ENCODE measurements at places on chromosomes 13 and 19. TPM values are rescaled to one million over a fixed set of nuclear protein-coding genes. Genes with fewer than 3 reads are reported as not detected.

DNA sequence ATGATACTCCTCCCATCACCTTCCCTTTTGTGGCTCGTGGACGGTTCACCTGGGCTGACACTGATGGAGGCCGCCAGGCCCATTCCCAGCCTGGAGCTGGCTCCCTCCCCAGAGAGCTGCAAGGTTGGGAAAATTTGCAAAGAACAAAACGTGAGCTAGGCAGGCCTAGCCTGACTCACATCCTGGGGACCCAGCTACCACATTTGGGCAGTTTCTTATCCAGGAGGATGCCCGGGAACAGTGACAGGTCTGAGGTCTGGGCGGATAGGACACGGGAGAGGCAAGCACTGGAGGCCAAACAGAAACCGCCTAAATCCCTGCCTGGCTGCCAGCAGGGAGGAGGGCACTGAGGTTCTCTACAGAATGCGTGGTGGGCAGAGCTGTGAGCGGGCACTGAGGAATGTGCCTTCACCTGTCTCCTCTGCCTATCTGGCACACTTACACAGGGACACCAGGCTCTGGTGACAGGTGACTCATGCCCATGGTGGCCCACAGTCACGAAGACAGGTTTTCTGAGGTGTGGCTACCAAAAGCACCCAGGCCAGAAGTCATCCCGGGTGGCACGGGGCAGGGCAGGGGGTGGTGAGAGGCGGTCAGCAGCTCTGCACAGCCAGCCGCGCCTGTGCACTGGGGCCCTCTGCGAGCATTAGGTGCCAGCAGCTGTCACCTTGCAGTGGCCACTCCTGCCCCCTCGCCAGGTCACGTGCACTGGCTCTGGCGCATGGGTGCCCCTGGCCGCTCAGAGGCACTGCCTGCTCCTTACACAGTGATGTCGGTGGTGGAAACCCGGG, 23.2 kb downstream of the SH3GL1 start:
- no peak for DNase-seq

- DNase-seq = peak; percentile 27
These were observed 736 bp downstream of the GPI start for GRCh38 chr19:34365463-34366401.

- DNase-seq = no peak
These were observed 135.3 kb upstream of the FNDC3A start for GRCh38 chr13:48840366-48840765.

KCTD12 gene
- polyA plus RNA-seq = 80.9 TPM

GRCh38 chr13:90238413-90238812, 1109.1 kb upstream of the MIR17HG start:
- DNase-seq = no peak

GRCh38 chr19:50497022-50497405, 14.0 kb downstream of the JOSD2 start:
- DNase-seq = no peak

GRCh38 chr19:1445185-1445931, 4.6 kb upstream of the APC2 start:
- DNase-seq = no peak

SPACA6 gene
- 27.6 TPM for polyA plus RNA-seq

- no peak for DNase-seq
These were observed 44.5 kb downstream of the SCEL start for GRCh38 chr13:77579959-77580358.

DNA sequence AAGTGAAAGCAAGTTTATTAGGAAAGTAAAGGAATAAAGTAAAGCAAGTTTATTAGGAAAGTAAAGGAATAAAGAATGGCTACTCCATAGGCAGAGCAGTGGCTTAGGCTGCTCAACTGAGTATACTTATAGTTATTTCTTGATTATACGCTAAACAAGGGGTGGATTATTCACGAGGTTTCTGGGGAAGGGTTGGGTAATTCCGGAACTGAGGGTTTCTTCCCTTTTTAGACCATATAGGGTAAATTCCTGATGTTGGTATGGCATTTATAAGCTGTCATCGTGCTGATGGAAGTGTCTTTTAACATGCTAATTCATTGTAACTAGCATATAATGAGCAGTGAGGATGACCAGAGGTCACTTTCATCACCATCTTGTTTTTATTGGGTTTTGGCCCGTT, 194.3 kb downstream of the DLEU7 start:
- no peak for DNase-seq

GRCh38 chr13:40428354-40428753, 238.1 kb downstream of the FOXO1 start:
- DNase-seq = no peak

GRCh38 chr13:114112826-114113322, 19.5 kb downstream of the RASA3 start:
- no peak for DNase-seq

PSG1 gene
- not detected for polyA plus RNA-seq

GRCh38 chr19:2756921-2757881, 17.4 kb upstream of the SLC39A3 start:
- DNase-seq = no peak

ZNF439 gene
- polyA plus RNA-seq = 29.9 TPM

S1PR4 gene
- 0.43 TPM for polyA plus RNA-seq

DNA sequence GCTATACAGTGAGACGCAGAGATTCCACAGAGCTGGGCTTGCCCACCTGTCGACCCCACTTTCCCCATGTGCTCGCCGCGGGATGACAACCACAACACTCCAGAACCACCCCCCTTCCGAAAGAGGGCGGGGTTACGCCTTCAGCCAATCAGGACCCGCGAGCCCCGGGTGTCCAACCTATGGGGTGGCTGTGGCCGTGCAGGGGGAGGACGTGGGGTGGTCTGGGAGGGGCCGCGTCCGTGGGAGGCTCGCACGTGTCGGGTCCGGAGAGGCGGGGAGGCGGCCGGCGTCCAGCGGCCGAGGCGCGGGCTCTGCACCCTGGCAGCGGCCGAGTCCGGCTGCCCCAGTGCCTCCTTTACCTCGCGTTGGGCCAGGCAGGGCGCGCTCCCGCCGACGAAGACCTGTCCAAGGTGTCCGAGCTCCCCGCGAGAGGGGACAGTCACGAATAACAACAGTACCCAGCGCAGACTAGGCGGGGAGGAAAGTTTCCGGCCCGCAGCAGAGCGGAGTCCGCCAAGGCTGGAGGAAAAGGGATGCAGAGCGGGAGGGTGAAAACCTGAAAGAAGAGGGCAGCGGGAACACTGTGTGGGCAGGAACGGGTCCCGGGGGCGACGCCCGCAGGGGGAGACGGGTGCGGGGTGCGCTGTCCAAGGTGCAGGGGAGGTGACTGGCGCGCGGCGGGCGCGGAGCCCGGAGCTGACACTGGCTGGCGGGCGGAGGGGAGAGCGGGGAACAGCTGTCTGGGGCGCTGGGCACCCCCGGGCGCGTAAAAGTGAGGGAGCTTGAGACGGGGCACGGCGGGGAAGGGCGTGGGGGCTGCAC, 911 bp downstream of the ENOX1 start:
- peak; percentile 82 for DNase-seq

DNA sequence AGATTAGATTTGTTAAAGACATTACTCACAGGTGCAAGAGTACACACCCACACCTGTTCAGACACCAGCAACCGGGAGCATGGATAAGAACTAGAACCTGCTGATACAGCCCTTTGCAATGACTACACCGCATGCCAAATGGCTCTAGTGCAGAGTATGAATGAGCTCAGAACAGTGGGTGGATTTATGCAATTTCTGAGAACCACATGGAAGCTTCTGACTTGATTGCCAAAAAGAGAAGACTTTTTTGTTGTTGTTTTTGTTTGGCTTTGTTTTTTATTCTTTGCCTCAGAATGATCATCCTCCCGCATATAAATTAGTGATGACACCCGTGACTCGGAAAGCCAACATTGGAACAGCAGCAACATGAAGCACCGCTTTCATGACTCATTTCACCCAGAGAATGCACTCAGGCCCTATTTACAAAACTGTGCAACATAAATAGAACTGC, 77.4 kb upstream of the LRCH1 start:
- DNase-seq = no peak

DNA sequence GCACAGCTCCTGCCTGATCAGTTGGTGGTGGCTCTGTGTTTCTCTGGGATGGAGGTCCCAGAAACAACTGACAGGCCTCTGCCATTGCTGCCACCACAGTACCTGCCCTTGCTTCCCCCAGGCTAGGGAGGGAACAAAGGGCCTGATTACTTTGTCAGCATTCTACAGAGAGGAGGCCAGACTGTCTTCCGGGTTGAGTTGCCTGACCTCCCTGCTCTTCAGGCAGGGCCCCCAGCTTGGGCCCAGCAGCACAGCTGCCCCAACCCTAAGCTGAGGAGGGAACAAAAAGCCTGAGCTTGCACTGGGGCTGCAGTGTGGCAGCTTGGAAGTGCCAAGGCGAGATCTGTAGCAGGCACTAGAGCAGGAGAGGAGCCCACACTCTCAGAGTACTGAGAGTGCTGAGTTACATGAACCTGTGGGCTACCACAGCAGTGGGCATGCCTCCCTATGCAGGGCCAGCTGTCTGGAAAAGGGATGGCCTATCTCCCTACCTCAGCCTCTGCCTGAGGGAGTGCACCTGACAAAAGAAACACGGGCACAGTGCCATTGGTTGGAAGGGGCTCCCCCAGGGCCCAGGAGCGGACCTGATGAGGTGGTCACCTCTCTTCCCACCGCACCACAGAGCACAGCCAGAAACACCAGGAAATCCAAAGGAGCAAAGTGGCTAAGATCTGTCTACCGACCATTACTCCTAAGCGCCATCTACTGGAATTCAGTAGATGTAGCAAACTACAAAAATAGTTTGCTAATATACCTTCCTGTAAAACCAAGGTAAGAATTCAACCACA, 24.4 kb downstream of the SLC25A15 start:
- DNase-seq = no peak

DNA sequence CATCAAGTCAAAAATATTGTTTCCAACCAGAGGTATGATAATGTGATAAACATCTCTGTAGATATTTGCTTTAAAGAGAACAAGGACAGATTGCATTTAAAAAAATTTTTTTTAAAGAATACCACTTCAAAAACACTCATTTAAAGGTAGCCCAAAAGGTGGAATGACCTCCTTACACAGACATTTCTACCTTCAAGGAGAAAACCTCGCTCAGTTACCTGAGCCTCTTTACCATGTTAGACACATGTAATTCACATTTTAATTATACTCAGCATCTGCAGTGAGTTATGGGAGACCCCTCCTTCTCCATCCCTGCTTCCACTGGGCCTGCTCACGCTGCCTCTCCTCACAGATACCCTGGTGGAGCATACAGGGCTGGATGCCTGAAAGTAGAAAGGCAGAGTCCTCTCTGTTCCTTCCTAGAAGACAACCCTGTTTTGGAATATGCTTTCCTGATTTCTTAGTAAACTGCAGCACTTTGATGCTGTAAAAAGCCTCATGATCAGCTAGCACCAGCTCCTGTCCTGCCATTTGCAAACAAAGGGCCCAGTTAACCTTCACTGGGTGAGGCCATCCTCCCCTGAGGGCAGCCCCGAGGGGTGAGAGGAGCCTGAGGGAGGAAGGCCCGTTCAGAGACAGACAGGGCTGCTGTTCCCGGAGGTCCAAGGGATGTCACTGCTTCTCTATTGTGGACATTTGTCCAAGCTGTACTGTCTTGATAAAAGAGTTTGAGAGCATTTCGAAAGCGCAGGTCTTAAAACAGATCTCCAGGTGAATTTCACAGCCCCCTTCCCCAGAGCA, 117.8 kb downstream of the IRS2 start:
- DNase-seq = no peak

GRCh38 chr13:77554069-77554468, 18.6 kb downstream of the SCEL start:
- peak; percentile 28 for DNase-seq

GRCh38 chr19:14479309-14479974, 4.3 kb upstream of the PTGER1 start:
- DNase-seq = no peak

- no peak for DNase-seq
These were observed 1.3 kb downstream of the CDX2 start for GRCh38 chr13:27967736-27968315.

LILRB1 gene
- 1.4 TPM for polyA plus RNA-seq

- no peak for DNase-seq
These were observed 716 bp upstream of the ZNF420 start for GRCh38 chr19:37077501-37077933.

DNA sequence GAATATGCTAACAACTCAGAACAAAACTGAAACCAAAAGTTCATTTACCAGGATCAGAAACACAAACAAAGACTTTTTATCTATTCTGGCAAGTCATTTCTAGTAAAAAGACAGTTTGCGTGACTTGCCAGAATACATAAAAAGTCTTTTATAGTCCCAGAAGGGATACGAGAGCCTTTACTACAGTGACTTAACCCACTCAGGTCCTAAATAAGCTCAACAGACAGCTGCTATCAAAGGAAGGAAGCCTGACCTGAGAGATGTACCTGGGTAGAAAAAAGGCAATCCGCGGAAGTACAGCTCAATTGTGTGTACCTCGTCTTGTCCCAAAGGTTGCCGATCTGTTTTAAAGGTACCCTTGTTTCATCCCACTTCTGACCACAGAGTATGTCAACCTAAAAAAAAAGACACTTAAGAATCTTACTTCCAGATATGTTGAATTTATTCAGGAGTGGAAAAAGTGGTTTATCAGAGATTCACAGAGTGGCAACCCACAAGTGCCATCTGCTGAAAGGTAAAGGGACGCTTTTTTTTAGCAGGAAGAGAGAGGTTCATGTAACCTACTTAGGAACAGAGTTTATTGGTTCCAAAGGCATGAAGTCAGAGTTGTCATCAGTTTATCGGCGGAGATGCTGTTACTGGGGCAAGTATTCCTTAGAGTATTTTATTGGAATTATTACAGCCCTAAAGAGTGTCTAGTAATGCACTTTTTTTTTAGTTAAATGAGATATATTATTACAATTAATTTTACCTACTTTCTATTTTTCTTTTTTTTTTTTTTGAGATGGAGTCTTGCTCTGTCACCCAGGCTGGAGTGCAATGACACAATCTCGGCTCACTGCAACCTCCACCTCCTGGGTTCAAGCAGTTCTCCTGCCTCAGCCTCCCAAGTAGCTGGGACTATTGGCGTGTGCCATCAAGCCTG, 69.7 kb upstream of the C1QTNF9B start:
- DNase-seq = no peak

- no peak for DNase-seq
These were observed 25.9 kb downstream of the RASL11A start for GRCh38 chr13:27296496-27296895.

- DNase-seq = no peak
These were observed 29.1 kb downstream of the CEBPA start for GRCh38 chr19:33273065-33273736.

DNA sequence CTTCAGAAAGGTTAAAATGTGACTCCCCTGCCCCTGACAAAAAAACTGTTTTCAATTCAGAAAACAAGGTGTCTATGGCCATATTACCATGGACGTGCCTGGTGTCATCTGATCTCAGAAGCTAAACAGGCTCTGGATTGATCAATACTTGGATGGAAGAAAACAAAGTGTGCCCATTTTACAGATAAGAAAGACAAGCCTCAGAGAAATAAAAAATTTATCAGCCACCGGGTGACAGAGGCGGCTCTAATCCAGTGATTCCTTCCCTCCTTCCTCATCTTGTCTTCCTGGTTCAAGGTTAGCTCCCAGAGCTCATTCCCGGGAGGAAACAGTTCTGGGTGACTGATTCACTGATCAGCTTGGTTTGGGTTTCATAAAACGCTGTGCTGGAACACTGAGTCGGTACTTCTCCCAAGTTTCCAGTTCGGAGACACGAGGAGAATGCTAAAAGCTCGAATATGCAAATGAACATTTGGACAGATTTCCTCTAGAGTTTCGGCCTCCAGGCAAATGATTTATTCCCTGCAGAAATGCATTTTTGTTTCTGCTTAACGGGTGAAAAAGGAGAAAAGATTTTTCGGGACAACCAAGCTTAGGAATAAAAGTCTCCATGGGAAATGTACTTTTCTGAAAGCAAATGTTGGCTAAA, 211.2 kb downstream of the UQCRFS1 start:
- DNase-seq = no peak

SPACA4 gene
- polyA plus RNA-seq = not detected

ZNF837 gene
- polyA plus RNA-seq = 5.8 TPM

GRCh38 chr19:38055010-38055409, 148.0 kb downstream of the SIPA1L3 start:
- no peak for DNase-seq

TUBA3C gene
- polyA plus RNA-seq = not detected

TTC9B gene
- 0.10 TPM for polyA plus RNA-seq

Data from renal pelvis (tissue), 12 donors.